Activated CD4-positive, alpha-beta T cell treated with anti-CD3 and anti-CD28 coated beads, Interleukin-2, amount 50 U/mL, for 4 hours (primary cell): ENCODE measurements at places on chromosomes 6 and 20.

GRCh38 chr20:18615020-18615650 is 27.3 kb downstream of the DTD1 start:
- DNase-seq: no peak

- no peak for DNase-seq
Observed at GRCh38 chr6:51019806-51020205, 201.1 kb downstream of the TFAP2B start.

GRCh38 chr20:17606001-17606400 is 36.1 kb downstream of the DSTN start:
- DNase-seq: no peak

DNA sequence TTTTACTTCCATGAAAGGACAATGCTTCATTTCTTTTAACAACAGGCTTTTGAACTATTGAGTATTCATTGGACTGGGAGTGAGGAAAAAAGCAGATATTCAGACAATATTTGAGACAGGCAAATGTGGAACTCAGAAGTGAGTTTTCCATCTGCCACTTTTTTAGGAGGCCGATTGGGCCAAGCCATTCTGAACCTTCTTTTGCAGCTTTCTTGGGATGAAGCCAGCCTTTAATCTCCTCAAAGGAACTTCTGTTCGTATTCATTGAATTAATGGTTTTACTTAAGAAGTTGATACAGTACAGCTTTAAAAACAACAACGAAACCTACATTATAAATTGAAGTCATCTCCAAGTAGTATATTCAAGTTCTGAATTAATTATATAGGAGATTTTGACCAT is 187.1 kb upstream of the RNF217 start:
- DNase-seq: no peak

GRCh38 chr6:170455335-170455979 is 97.7 kb downstream of the PSMB1 start:
- DNase-seq: no peak

DNA sequence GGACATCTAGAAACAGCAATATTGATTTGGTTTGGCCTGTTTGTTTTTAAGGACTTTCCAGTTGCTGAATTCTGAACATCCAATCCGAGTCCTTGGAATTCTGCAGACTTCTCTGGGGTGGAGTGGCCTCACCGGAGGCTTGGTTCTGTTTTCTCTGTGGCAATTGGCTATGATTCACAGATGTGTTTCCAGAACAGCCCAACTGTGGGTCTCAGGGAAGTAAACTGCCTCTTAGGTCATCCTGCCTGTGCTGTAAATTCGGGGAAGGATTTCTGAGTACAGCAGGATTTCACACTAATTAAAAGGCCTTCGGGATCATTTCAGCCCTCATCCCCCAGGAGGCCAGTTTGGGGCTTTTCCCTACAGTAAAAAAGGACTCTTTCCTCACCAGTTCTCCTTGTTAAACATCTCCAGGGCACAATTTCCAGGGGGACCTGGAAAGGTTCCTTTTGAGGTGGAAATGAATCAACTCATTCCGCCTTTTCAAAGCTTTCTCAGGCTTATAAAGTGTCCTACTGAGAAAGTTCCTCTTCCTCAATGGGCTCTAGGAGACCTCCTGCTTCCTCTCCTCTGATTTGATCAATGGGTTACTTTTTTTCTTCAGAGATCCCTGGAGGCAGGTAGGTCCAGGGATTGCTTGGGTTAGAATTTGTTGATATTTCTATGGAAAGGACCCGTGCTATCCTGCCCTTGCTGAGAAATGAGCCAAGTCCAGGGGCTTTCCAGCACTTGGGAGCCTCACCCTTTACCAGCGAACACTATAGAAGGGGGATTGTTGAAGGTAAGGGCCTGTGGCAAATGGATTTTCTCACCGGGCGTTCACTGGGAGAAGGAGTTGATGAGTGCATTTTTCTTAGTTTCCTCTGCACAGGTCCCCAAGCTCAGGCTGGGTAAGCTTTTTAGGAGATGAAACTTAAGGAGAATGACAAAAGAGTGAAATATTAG is 114.6 kb downstream of the CLIC5 start:
- no peak for DNase-seq

DNA sequence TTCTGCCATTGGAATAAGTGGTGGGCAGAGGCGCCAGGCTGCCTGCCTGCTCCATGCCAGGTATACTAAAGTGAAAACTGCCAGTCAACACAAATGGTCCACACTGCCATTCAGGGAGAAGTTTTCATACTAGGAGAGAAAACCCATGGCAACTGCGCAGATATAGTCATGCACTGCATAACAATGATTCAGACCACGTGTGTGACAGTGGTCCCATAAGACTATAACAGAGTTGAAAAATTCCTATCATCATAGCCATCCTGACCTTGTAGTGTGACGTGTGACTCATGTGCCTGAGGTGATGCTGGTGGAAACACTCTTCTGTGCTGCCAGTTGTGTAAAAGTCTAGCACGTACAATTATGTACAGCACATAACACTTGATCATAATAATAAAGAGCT is 25.1 kb downstream of the ZC3H12D start:
- no peak for DNase-seq

GRCh38 chr6:23532227-23532626 is 593.8 kb upstream of the NRSN1 start:
- no peak for DNase-seq

- DNase-seq: no peak
Observed at GRCh38 chr20:57699395-57699794, 10.4 kb downstream of the PMEPA1 start.

DNA sequence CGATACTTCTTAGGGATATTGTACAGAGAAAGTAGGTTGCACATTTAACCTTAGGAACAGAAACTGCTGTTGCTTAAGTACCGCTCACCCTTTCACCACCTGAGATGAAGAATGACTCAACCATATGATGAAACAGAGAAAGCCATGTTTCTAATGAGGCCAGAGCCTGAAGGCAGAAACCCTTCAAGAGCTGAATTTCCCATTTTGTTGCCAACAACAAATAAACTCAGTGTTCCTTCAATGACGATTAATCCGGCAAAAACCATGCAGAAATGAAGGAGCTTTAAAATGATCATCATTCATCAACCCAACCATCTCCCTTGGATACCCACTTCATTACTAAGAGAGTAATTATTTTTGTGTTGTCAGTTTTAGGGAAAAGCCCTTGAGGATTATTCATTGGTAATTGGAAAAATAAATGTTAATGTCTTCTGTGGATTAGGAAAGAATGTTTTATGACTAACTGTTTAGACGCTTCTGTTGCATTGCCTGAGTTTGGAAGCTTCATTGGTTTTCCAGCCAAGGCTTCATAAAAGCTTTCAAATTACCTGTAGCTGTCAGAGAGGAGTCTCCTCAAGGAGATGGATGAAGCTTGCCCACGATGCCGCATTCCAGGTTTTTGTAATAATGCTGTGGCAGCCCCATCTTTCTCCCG is 112.1 kb upstream of the IYD start:
- no peak for DNase-seq

- DNase-seq: no peak
Observed at GRCh38 chr6:131958542-131959470, 7.6 kb upstream of the CCN2 start.

GRCh38 chr6:36717231-36717825 is 19.7 kb downstream of the RAB44 start:
- DNase-seq: no peak
